ENCODE measurements at places on chromosomes 7 and 10.

- no peak for DNase-seq
These were observed 50.8 kb downstream of the PIK3CG start for GRCh38 chr7:106915873-106916272.

GRCh38 chr7:105079348-105079747, 65.3 kb downstream of the KMT2E start:
- no peak for DNase-seq

GRCh38 chr7:129169686-129170440, 18.6 kb upstream of the SMO start:
- DNase-seq = no peak

DNA sequence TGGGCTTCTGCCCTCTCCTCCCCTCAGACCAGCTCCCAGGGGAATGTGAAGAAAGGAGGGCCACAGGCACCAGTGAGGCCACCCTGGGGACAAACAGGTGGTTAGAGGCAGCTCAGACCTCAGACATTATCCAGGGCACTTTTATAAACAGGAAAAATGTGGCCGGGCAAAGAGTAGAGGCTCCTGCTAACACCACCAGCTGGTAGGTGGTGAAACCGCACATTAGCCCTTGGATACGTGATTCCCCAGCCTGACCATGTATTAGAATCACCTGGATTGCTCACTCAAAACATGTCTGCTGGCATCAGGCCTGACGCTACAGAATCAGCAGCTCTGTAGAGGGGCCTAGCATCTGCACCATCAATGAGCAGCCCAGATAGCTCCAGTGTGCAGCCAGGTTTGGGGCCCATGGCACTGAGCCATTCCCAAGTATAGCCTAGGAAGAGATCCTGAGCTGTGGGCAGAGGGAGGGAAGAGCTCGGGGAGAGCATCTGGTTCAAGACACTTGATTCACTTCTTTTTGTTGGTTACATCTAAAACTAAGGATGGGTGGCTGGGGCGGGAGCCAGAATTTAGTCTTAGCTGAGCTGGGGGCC, 37.1 kb downstream of the GPR26 start:
- no peak for DNase-seq

DNA sequence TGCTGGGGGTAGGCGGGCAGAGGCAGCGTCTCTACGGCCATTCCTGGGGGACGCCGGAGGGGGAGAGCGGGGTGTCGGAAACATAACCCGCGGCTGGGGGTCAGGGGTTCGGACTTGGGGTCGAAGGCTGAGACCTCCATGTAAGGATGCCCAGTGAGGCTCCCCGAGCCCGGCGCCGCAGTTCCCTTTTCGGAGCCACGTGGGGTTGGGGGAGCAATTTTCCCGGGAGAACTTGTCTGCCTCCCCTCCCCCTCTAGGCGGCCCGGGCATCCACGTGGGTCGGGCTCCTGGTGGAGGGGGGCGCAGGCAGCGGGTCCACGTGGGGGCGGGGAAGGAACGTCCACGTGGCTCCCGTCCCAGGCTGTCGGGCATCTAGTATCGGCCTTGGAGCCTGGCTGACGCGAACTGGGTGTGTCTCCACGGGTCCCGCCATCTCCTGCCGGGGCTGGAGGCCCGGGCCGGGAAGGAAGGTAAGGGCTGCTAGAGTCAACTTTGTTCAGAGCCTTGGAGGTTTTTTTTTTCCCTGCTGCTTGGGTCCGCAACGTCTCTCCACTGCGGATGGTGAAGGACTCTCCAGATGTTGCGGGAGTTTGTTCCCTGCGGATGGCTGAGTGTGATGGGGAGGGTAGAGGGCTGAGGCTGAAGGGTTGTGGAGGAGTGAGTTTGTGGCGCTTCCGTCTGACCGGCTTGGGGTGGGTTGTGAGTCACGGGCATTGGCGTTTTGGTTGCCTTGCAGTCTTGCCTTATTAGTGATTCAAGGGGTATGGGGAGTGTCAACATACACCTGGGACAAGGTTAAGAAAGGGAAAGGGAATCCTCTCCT, 744 bp downstream of the PPRC1 start:
- peak; percentile 86 for DNase-seq

GRCh38 chr10:28058746-28059145, 59.9 kb upstream of the ODAD2 start:
- DNase-seq = no peak

- peak; percentile 87 for DNase-seq
These were observed 918 bp upstream of the RPEL1 start for GRCh38 chr10:103244666-103245271.

DNA sequence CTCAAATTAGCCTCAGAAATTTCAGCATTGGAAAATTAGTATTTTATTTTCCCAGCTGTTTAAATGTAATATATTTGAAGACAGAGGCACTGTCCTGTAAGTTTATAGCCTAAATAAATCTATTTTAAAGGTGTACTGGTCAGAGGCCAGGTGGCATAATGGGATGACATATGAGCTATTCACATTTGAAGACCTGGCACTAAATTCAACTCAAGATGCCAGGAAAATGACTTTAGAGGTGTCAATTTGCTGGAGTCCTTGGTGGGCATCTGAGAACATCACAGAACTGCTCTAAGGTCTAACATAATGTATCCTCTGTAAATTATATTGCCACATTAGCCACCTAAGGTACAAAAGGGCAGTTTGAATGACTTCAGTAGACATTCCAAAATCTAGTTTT, 348.9 kb upstream of the BMPER start:
- no peak for DNase-seq

DNA sequence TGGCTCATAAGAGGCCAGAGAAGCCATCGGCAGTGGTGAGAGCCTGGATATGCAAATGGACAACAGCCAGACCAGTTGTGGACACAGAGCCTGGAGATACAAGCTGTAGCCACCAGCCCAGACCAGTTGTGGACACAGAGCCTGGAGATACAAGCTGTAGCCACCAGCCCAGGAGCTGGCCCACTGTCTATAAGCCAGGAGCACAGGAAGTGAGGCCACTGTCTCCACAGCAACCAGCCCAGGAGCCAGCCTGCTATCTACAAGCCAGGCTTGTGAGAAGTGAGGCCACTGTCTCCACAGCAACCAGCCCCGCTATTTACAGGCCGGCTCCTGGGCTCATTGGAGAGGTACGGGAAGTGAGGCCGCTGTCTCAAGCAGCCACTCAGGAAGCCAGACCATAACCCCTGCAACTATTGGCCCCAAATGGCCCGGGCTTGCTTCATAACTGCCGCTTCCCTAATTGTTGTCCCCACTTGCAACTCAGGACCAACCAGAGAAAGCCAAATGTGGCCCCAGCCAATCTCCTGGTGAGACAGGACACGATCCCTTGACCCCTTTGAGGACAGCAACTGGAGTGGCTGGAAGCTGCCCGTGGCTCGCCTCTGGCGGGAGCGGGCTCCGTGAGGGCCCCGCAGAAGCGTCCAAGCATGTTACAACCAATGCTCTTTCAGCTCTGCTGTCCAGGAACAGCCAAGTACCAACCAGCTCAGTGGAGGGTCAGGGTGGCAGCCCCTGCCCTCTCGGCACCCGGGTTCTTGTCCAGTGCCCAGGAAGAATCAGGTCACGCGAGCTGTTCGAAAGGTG, 44.1 kb upstream of the CNPY1 start:
- DNase-seq = peak; percentile 45

DNA sequence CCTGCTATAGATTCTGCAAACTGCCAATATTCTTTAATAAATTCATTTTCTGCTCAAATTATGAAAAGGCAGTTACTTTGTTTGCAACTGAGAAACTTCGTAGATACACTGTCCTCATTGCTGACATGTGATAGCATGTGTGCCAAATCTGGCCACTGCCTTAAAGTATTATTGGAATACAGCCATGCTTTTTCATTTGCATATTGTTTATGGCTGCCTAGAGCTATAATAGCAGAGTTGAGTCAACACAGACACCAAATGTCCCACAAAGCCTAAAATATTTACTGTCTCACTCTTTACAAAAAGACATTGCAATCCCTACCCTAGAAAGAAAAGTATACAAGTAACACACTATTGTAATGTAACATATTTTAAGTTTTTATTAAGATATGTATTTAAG, 647.4 kb downstream of the XPNPEP1 start:
- DNase-seq = no peak

GRCh38 chr10:11685787-11686218, 56.4 kb upstream of the ECHDC3 start:
- peak; percentile 99 for DNase-seq

Data from OCI-M1 (cell line).